Natural killer cell (primary cell): ENCODE measurements at places on chromosomes 1 and 21. TPM values are rescaled to one million over a fixed set of nuclear protein-coding genes. Genes with fewer than 3 reads are reported as not detected.

- no peak for DNase-seq
These were observed 207.1 kb downstream of the NUF2 start for GRCh38 chr1:163528710-163529348.

DNA sequence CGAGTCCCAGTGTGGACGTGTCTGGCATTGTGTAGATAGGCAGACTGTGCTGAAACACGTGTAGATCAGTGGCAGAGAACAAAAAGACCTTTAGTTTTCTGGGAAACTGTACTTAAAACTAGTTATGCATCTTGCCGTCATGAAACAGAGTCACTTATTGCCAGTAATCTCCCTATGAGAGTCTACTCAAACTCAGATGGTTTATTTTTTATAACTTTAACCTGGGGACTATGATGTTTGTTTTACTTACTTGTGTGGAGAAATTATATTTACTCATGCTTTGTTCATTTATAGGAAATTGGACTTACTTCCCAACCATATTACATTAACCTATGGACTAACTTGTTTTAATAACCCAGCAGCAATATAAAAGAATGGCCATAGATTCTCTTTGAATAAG, 54.1 kb upstream of the ABCG1 start:
- DNase-seq = no peak

- DNase-seq = no peak
These were observed 154.0 kb downstream of the LIPI start for GRCh38 chr21:14056771-14057191.

MX2 gene
- 42.6 TPM for total RNA-seq

GRCh38 chr1:169387399-169387798, 19.4 kb downstream of the BLZF1 start:
- no peak for DNase-seq

GRCh38 chr21:45051580-45052434, 22.6 kb upstream of the ADARB1 start:
- DNase-seq = no peak

DNA sequence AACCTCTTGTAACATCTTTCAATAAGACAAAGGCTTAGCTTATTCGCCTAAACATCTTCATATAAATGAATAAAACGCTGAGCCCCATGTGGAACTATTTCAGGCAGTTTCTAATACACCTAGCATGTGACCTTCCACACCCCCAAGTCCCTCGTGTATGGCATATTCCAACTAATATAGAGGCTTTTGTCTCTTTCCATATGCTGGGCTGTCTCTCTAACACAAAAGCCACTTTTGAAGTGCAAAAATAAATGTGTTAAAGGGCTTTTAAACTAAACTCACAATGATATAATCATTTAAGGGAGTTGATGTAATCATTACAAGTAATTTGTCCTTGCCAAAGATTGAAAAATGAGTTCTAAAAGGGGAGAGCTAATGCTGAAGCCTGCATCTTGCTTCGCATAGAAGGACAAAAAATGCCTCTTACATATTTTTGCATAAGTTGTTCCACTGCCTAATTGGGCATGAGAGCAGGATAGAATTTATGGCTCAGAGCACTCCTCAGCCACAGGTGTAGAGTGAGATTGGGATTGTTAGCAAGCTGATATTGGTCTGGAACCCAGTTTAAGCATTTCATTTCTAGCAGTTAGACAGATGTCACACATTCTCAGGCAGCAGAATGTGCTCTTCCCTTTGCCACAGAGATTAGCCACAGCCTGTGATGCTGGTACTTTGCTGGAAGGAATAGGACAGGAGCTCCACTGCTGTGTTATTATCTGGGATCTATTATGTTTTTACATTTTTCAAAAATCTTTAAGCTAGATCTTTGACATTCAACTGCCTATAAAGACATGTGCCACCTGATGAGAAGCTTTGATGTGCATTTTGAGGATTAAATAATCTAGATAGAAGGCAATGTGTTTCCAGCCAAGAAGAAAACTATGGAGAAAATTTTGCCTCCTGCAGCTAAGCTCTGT, 1044.4 kb downstream of the ADGRL2 start:
- no peak for DNase-seq

- no peak for DNase-seq
These were observed 38.8 kb downstream of the POFUT2 start for GRCh38 chr21:45248893-45249381.

- DNase-seq = no peak
These were observed 17.1 kb upstream of the ADGRB2 start for GRCh38 chr1:31781138-31781755.

- DNase-seq = peak; percentile 73
These were observed 88.4 kb upstream of the RHOU start for GRCh38 chr1:228646717-228647522.

DNA sequence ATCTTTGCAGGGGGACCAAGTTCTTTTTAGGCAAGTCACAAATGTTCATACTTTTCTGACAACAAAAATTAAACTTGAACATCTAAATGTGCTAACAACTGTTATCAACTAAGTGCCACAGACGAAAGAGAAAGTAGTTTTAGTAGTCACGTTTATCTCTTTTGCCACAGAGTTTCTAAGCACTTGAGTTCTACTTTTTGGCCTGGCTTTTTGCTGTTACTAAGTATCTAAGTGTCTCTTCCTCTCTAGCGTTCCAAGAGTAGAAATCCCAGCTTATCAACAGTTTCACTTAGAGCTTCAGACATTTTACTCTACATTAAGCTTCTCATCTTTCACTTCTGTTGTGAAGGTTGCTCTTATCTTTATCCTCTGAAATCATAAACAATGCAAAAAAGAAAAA, 34.2 kb downstream of the GATAD2B start:
- DNase-seq = no peak

DNA sequence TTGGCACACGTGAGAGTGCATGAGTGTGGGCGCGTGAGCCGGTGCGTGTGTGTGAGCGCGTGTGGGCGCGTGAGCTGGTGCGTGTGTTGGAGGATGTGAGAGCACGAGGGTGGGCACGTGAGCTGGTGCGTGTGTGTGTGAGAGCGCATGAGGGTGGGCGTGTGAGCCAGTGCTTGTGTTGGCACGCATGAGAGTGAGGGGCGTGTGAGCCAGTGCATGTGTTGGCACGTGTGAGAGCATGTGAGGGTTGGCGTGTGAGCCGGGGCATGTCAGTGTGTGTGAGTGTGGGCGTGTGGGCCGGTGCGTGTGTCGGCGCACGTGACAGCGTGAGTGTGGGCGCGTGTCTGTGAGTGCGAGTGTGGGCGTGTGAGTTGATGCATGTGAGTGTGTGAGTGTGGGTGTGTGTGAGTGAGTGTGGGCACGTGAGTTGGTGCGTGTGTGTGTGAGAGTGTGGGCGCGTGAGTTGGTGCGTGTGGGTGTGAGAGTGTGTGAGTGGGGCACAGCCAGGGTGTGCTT, 45.7 kb upstream of the ARHGEF16 start:
- DNase-seq = no peak
